ENCODE measurements at places on chromosomes 1 and 21. TPM values are rescaled to one million over a fixed set of nuclear protein-coding genes. Genes with fewer than 3 reads are reported as not detected.

Gene PRELP
- total RNA-seq, result not detected

Gene LCE1C
- total RNA-seq, result not detected

DNA sequence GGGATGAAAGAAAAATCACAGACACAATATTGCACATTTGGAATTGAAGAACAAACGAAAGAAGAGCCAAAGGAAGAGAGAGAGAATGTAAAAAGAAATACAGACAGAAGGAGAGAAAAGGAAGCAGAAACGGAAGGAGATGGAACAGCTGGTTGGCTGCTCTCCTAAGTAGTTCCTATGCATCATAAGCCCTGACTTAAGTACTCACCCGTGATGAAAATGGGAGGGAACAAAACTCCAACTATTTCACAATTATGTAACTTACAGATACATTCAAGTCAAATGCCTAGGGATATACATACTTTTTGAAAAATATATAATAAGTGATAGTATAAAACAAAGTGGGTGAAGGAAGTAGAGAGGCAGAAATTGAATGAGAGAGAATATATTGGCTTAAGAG lies 88.5 kb downstream of the TTLL7 start:
- DNase-seq, result no peak

DNA sequence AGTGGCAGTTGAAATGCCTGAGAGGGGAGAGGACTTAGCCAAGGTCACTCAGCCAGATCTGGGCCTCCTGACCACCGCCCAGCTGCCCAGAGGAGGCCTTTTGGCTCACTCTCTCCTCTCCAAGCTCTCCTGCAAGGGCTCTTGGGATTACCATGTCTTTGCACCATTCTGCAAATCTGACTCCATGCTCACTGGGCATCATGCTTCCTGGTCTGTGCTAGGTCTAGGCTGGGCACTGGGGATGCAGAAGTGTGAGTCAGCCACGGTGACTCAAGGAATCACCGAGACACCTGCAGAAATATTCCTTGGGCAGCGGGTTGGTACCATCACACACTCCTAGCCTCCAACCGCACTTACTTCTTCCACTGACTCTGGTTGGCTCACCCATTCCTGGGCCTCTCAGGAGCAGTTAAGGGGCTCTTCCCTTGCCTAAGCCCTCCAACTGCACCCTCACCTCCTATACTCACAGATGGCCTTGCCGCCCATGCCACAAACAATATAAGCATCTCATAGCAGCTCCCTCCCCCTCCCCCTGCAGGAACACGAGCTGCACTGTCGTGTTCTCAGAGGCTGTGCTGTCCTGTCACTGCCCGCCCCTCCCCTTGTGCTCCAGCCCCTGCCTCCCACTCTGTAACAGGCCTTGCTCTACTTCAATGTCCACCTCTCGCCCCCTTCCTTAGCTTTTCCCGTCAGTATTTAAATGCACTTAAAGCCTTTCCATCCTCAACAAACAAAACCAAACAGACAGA lies 34.8 kb downstream of the CDCP2 start:
- no peak for DNase-seq

DNA sequence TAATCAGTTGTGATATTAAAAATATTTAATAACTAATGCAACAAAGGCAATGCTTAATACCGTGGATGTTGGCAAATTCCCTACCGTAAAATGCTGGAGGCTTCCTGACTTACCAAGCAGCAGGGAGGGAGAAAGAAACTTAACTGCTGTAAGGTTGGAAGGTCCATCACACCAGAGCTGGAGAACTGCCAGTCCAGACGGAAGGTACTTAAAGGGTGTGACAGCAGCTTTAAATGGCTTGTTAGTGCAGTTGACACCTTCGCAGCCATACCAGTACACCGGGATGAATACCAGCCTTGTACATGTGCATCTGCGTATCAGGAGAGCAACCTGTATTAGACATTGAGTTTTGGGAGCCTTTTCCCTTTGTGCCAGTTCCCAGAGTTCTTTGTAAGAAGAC lies 269.5 kb upstream of the NCAM2 start:
- DNase-seq, result no peak

DNA sequence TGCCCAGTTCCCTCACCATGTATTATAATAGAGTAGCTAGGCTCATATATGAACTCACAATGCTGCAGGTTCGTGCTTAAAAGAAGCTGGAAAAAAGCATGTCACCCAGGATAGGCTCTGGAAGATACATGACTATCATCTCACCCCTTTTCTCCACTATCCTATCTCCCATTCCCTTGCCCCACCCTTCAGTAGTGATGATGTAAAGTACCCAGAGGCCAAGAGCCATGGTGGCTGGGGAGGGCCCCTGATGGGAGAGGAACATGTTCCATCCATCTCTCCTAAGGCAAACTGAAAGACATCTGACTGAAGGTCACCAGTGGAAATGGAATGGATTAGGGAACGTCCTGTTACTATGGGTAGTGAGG lies 20.3 kb upstream of the RBBP5 start:
- no peak for DNase-seq
